Hepatocyte (in vitro differentiated cells): ENCODE measurements at places on chromosomes 6 and 20. TPM values are rescaled to one million over a fixed set of nuclear protein-coding genes. Genes with fewer than 3 reads are reported as not detected.

GRCh38 chr6:9540534-9541126 is 874.2 kb downstream of the TFAP2A start:
- peak; percentile 66 for DNase-seq

DNA sequence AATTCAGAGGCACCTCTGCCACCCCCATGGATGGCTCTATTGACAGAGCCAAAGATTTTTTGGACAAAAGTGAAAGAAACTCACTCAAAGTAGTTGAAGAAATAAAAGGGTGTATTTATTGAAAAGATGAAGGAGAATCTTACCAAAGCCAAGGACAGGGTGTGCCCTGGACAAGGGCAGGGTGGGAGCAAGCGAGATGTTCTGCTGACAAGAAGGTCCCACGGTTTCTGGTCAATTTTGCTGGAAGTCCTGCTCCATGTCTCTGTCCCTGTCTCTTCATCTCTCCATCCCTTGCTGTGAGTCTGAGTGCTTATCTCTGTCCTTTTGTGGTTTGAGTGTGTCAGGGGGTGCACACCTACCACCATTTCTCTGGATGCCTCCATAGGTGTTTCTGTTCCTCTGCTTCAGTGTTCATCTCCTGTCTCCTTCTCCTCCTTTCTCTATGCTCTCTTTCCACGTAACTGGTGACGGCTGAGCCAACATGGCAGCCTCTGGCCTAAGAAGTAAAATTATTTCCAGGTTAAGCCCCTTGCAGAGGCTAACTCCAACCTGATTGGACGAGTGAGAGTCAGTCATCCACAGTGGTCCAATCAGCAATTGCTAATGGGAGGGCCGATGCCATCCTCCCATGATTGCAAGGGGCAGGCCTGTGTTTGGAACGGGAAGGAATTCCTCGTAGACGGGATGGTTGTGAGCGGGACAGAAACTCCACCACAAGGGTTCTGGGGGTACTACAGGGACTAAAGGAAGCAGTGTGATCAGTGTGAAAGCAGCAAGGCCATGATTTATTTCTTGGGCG is 502.1 kb upstream of the CDH4 start:
- DNase-seq: no peak

DNA sequence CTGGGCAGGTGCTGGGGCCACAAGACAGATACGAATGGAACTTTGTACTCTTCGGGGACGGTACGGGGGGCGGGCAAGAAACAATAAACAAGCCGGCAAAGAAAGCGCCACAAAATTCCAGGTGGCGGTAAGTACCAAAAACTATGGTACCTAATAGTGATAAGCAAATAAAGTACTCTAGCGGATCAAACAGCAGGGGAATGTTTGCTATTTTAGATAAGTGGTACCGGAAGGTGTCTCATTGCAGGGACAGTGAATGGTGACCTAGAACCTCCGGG is 15.1 kb upstream of the RIPK1 start:
- DNase-seq: no peak

- DNase-seq: no peak
Measured at GRCh38 chr6:74925683-74926082, 280.2 kb downstream of the COL12A1 start.

- DNase-seq: no peak
Measured at GRCh38 chr6:54787825-54788224, 58.7 kb upstream of the FAM83B start.

DNA sequence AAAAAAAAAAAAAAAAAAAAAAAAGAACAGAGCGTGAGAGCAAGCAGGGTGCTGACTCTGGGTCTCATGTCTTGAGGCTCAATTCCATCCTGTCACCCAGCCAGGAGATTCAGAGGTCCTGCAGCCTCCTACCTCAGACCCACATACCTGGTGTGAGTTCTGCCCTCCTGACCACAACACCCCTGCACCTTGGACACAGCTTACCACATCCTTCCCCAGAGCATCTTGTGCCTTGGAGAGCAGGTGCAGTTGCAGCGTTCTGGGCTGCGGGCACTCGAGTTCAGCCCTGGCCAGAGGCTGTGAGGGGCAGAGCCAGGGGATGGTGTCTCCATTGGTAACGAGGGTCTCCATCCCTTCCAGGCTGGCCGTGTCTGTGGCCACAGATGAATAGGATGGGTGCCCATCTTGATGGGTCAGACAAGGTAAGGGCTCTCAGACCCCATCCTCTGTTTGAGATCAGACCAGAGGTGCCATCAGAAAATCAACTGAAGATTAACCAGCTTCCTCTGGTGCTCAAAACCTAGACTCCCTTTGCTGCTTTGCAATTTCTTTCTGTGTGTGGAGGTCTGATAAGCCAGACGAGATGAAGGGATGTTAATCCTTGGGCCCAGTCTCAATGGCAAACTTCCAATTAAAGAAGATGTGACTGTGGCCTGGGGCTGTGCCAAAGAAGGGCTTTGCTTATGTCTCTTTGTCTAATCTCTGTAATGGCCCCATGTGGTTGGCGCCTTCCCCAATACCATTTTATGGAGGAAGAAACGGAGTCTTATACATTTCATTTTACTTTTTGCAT is 14.7 kb upstream of the ZNF831 start:
- no peak for DNase-seq

DNA sequence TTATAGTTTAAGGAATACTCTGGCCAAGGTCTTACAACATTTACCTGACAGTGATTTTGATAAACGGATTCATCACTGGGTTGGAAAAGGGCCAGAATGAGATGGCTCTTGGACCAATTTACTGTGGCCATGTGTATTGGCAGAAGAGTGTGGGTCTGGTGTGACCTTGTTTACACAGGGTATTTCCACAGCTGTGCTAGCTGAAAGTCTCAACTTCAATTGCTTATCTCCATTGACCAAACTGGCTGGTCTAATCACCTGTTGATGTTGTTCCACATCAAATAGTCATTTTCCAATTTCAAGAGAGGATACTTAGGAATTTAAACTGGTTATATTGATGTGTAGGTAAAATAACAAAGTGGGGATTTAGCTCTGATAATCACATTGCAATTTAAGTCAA is 501.6 kb upstream of the MAP3K7 start:
- no peak for DNase-seq

GRCh38 chr6:153028286-153028685 is 25.8 kb upstream of the MTRF1L start:
- DNase-seq: no peak

GRCh38 chr6:109301418-109301817 is 80.8 kb downstream of the CD164 start:
- DNase-seq: no peak

DNA sequence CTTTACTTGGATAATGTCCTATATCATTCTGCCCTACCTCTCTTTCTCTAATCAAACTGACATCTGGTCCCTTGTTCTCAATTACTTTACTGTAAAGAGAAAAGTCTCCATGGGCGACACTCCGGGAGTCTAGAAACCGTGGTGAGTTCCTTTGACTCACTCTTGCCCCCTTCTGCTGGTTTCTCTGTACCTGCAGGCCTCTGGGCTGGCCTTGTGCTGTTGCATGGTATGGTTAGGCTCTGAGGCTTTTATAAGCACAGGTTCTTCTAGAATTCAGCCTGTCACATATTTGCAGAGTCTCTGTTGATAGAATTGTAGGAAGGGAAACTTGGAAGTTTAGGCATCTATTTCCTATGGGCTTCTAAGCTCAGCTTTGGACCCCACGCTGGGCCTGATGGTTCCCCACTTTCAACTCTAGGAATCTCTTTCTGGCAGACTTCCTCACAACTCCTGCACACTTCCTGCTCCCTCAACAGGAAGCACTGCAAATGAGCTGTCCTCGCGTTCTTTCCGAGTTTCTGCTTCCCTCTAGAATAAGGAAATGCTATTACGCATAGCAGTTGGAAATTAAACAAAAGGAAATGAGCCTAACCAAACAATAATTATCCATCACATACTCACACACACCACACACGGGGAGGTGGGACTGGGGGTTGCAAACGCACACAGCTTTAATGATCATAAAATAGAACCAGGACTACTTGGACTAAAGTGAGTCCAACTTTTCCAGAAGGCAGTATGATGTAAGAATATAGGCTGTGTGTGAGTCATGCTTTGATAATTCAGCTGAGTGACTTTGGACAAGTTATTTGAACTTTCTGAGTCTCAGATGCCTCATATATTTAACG is 683.3 kb downstream of the QKI start:
- DNase-seq: peak; percentile 54

DNA sequence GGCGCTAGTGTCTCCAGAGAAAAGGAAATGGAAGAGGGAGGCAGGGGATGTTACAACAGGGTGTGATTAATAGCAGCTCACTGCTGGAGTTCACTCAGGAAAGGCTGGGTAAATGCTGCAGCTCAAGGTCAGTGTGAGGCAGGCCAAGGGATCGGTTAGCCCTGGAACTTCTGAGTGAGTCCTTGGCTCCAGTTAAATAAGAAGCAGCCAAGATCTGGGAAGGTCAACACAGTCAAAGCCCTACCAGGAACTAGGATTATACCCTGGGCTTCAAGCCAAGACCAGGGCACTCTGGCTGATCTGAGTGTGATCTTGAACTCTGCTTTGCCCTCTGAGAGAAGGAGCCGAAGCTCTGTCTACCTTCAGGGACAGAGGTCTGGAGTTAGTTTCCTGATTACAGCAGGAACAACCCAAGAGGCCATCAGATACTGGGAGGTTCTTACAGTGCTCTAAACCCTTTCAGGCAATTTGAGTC is 44.3 kb downstream of the TPD52L1 start:
- DNase-seq: peak; percentile 67

GRCh38 chr6:10266462-10266861 is 148.4 kb downstream of the TFAP2A start:
- no peak for DNase-seq

DNA sequence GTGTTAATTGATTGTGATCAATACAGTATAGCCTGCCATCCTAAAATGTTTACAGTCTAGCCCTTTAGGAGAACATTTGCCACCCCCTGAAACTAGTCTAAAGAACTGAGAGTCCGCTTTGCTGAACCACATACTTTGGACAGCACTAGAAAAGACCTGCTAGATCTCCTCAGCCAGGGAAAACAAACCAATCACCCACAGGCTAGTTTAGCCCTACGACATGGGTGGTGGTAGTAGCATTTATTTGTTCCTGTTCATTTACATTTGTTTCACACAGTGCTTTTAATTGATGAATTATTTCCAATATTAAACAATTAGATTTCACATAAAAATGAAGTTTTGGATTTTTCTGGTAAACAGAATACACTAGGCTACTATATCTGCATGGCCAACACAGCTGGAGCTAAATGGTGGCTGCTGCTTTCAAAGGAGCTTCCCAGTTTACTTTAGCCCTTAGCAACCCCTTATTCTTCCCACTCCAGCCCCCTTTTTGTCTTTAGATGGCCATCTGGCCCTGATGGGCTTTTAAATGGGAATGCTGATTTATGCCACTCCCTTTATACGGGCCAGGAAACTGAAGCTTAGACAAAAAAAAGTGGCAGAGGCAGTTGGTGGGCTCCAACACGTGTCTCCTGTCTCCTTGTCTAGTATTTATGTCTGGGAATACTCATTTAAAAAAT is 72.4 kb downstream of the ADGRG6 start:
- no peak for DNase-seq

GRCh38 chr6:31933537-31933936 is 6.0 kb downstream of the C2 start:
- DNase-seq: no peak

- DNase-seq: no peak
Measured at GRCh38 chr6:89180971-89181370, 35.1 kb downstream of the PM20D2 start.

DNA sequence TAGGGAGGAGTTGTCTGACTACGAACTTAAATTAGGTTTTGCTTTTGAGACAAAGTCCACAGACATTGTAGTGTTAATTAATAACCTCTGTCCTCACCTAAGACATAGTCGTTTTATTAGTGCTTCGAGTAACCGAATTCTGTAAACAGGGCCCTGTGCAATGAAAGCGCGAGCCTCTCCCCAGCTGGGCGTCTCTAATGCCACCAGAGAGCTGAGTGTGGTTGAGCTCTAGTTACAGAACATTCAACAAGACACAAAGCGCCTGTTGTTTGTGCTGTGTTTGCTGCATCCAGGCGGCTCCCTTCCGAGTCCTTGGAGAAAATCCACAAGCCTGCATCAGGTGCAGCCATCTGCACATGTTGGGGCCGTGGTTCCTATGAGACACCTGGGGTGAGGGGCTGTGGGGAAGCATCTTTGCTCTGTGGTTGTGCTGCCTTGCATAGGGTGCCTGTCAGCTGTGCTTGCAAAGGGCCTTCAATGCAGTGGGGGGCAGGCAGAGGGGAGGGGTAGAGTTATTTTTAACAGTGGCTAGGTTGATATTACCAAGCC is 63.9 kb downstream of the CD164 start:
- DNase-seq: peak; percentile 66

DNA sequence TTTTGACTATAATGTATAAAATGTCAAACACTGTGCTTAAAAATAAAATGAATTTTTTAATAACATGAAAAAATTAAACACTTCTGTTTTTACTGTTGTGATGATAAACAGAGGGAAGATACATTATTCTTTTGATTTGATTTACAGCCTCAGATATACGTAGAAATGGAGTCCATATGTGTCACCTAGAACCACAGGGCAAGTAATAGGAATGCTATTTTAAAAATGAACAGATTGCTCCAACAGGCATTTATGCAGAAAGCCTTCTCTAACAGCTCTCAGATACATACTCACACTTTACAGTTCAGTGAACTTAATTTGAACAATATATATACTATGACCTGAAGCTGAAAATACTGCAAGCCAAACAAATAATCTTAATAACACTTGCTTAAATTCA is 1551.0 kb downstream of the GRIK2 start:
- DNase-seq: no peak

SMLR1 gene
- 23.7 and 28.9 TPM in 2 replicates for total RNA-seq

STMND1 gene
- 0.27 TPM in 1 of 2 replicates, not detected in the other for total RNA-seq

GABRR1 gene
- total RNA-seq: 0.27 TPM in 1 of 2 replicates, not detected in the other

SLC22A1 gene
- total RNA-seq: 6.1 and 6.7 TPM in 2 replicates

STXBP5 gene
- total RNA-seq: 28.2 and 30.3 TPM in 2 replicates

GPANK1 gene
- total RNA-seq: 11.5 and 18.1 TPM in 2 replicates

MUCL3 gene
- 0.04 and 0.13 TPM in 2 replicates for total RNA-seq

TRPC4AP gene
- 81.0 and 88.6 TPM in 2 replicates for total RNA-seq

ZFAND3 gene
- total RNA-seq: 35.8 and 36.5 TPM in 2 replicates

CFAP206 gene
- total RNA-seq: 0.08 and 0.20 TPM in 2 replicates

SLC17A1 gene
- 1.9 and 3.2 TPM in 2 replicates for total RNA-seq

ENPP4 gene
- total RNA-seq: 11.2 and 12.2 TPM in 2 replicates

MED20 gene
- 18.1 and 19.2 TPM in 2 replicates for total RNA-seq

TRMT6 gene
- 9.0 and 10.1 TPM in 2 replicates for total RNA-seq

CLPSL1 gene
- total RNA-seq: not detected in 2 replicates

SLC22A16 gene
- not detected in 2 replicates for total RNA-seq
